ENCODE measurements at places on chromosomes 6 and 20.

GRCh38 chr6:109772883-109773431 is 81.9 kb downstream of the FIG4 start:
- DNase-seq = no peak

- no peak for DNase-seq
Measured at GRCh38 chr20:24746351-24746685, 202.8 kb upstream of the CST7 start.

DNA sequence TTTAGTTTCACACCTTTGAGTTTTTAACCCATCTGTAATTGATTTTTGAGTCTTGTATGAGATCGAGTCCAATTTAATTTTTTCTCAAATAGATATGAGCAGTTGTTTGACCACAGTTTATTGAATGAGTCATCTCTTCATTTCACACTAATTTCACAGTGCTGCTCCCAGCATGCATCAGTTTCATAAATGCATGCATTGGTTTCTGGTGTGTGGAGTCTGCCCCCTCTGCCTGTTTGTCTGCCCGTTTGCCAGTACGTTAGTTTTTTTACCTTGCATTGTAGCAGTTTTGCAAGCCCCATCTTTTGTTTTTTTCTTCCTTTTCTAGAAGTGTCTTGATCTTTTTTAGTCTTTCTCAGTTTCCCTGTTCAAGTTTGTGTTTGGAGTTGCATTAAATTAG is 11.9 kb downstream of the SLX4IP start:
- DNase-seq = no peak

GRCh38 chr6:129679758-129680157 is 30.2 kb downstream of the ARHGAP18 start:
- no peak for DNase-seq

- DNase-seq = no peak
Measured at GRCh38 chr20:49794336-49795134, 18.1 kb upstream of the SLC9A8 start.

DNA sequence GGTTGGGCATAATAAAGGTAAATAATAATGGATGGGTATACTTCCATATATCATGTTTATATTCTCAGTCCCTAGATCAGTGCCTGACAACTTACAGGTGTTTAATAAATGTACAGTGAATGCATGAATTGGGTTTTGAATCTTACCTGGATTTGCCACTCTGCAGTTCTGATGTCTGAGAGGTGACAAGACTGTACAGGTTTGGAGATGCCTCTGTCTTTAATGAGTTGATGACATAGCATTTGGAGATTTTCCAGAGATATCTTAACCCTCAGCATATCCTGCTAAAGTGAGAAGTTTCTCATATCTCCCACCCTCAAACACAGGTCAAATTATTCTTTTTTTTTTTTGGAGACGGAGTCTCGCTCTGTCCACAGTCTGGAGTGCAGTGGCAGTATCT is 2.2 kb downstream of the ANKS1A start:
- no peak for DNase-seq

DNA sequence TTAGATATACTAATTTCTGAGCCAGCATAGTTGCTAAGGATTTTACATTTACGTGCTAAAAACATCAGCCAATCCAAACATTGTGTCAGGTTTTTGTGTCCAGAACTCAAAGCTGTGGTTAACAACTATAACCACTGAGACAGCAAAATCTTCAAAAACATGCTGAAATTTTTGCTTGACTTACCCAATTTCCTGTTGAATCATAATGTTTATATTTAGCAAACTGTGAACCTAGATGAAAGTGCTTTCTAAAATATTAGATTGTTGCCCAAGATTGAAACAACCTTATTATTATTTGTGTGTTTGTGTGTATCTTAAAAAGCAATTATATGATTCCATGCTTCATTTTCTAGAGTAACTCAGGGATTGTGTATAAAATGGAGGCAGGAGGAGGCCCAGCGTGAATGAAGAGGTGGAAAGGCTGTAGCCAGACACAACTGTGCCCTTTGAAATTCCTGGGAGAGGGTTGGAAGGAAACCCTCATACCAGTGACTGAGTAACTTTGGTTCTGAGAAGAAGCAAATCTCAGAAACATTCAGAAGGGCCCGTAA is 48.0 kb downstream of the ARMC2 start:
- DNase-seq = no peak

DNA sequence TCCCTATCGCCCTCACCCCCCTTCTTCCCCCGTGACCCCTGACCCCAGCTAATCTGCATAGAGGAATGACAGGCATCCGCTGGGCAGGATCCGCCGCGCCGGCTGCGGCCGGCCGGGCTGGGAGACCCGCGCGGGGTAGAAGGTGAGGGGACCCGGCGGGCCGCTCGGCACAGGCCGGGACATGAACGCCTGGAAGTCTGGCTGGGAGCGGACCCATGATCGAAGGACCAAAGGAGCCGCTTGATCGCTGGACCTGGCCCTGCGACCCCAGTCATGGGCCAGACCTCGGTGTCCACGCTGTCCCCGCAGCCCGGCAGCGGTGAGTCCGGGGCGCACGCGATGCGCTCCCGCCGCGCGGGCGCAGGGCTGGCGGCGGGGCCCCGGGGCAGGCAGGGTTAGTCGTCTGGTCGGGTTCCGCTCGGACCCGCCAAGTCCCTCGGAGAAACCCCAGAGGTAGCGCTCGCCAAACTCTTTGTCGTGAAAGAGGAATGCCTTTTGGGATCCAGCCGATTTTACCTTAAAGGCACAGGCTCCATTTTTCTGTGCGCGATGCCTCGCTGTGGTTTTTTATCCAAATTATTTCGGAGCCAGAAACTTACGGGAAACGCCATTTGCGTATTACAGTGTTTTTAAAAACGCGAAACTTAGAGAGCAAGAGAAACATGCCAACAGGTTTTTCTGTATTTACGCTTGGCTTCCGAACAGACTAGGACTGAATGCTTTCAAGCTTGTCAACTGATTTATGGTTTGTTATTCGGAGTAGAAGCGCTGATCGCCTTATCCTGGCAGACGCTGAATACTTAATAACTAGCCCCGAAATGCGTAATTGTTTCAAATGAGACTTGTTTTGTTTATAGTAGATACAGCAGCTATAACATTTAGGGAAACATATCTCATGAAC is at the start of gene PHACTR2:
TSS of gene PHACTR2 (plus strand) at position 75 of the 901 bp plus-strand sequence. CDS start at position 274, 199 bp downstream.
- DNase-seq = peak; percentile 72

GRCh38 chr20:63635431-63636141 is 8.7 kb upstream of the GMEB2 start:
- DNase-seq = no peak

DNA sequence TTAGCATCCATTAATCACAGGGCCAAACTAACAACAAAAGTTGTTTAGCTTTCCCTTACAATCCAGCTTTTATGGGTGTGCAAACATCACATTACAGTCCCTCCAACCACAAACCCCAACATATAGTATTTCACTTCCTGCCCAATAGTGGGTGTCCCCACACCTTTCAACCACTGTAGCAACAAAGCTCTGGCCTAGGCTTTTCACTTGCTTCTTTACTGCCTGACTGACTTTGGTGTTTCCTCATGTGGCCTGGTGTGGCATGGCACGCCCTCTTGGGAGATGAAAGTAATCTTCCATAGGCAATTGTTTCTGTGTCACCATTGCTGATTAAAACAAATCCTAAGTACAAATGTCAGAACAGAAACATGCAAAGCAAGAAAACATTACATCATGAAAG is 46.3 kb downstream of the MCM8 start:
- DNase-seq = no peak

- no peak for DNase-seq
Measured at GRCh38 chr6:7907159-7907558, 3.4 kb downstream of the TXNDC5 start.

GRCh38 chr6:11633741-11634509 is 96.4 kb downstream of the TMEM170B start:
- DNase-seq = peak; percentile 32
